Colonic mucosa (tissue), 4 donors: ENCODE measurements at places on chromosomes 2 and 18.

DNA sequence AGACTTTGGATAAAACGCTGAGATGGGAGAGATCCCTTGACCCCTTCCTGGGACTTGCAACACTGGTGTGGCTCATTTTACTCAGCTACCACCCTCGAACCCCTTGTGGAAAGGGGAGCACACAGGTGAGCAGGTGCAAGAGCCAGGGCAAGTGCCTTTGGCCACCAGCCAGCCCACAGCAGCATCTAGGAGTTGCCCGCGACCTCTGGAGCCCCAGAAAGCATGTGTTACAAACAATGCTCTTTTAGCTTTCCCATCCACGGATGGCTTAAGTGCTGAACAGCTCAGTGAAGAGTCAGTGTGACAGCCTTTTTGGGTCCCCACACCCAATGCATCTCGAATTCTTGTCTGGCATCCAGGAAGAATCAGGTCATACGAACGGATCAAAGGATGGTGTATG is 197.8 kb downstream of the MEMO1 start:
- no peak overlapping the region for H3K4me3 ChIP-seq
- H3K27me3 ChIP-seq: no peaks in the 10 kb centered on the region
- no peak overlapping the region for H3K27ac ChIP-seq

DNA sequence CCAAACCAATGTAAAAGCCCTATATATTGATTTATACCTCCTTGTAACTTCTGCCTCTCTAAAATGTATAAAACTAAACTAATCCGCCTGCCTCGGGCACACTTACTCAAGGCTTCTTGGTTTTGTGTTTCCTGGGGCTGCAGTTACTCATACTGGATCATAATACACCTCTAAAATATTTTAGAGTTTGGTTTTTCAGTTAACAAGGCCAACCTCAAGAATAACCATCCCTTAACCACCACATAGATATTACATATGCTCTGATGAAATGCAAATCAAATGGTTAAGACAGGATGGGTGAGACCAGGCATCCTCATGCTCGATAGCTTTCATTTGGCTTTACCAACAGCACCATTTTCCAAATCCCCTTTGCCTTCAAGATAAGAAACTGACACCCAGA is 46.4 kb downstream of the UXS1 start:
- H3K27me3 ChIP-seq: no peaks in the 10 kb centered on the region
- H3K27ac ChIP-seq: no peak overlapping the region
- H3K4me1 ChIP-seq: no peaks in the 10 kb centered on the region
- DNase-seq: no peak

DNA sequence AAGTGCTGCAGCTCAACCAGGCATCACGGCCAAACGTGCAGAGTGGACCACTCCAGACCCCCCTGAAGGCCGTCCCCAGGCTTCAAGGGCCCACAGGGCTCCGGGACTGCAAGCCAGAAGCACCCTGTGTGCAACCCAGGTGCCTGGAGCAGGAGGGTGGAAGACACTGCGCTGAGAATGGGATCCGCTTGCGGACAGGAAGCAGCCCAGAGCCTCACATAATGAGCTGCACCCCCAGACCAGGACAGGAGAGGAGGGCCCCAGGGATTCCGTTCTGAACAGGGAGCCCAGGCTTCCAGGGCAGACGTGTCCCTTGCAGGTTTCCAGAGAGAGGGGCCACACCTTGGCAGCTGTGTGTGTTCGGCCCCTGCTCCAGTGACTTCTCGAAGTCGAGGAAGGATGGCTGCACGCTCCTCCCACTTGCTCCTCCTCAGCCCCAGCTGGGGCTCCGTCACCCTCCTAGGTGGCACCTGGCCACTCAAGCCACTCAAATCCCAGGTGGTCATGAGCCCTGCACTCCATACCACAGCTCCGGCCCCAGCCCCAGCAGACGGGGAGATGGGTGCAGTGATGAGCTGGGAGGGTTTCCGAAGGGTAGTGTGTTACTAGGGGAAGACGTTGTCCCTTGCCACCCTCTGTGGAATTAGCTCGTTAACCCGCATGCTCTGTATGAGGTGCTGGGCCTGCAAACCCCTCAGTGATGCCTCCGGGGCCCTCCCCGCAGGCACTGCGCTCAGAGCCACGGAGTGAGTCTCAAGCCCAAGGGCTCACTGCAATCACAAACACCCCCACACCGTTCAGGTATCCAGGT is 79.2 kb downstream of the NDUFA10 start:
- H3K4me3 ChIP-seq: no peak overlapping the region
- no peak overlapping the region for H3K27ac ChIP-seq
- H3K27me3 ChIP-seq: no peaks in the 10 kb centered on the region

- H3K4me3 ChIP-seq: no peak overlapping the region
- no peaks in the 10 kb centered on the region for H3K27me3 ChIP-seq
- H3K4me1 ChIP-seq: no peaks in the 10 kb centered on the region
- no peak for DNase-seq
These were observed 738.6 kb upstream of the FAM98A start for GRCh38 chr2:34337735-34338134.

DNA sequence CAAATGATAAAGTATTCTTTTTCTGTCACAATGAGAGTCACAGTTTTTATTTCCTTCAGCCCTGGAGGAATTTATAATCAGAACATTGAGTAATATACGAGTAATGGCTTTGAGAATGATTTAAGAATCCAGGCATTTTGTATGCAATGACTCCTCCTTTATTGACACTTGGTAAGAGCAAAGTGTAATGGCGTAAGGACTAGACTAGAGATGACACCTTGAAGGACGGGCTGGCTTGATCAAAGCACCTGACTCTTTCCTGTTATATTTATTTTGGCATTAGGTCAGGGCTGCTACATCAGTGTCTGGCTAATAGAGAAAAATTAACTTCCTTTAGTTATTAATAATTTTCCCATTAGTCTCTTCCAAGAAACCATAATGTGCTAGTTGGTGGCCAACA is 482.4 kb upstream of the GCFC2 start:
- no peak for DNase-seq
- no peaks in the 10 kb centered on the region for H3K4me1 ChIP-seq
- H3K4me3 ChIP-seq: no peak overlapping the region
- H3K27me3 ChIP-seq: no peaks in the 10 kb centered on the region

DNA sequence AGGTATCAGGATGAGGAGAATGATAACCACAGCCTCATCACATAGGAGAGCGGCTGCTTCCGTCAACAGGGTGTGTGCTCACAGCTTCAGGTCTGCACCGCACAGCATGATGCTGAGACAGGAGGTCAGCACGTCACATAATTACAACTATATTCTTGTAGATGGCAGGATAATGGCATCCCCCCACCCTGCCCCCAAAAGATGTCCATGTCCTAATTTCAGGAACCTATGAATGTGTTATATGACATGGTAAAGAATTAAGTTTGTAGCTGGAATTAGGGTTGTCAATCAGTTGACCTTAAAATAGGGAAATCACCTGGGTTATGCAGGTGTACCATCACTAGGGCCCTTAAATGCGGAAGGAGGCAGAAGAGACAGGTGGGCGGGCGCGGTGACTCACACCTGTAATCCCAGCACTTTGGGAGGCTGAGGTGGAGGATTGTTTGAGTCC is 73.9 kb downstream of the ARL4C start:
- DNase-seq: no peak
- no peaks in the 10 kb centered on the region for H3K27me3 ChIP-seq
- H3K4me1 ChIP-seq: peaks cover 6% of the 10 kb centered on the region
- H3K27ac ChIP-seq: no peak overlapping the region
- no peaks in the 10 kb centered on the region for H3K36me3 ChIP-seq
- no peak overlapping the region for H3K4me3 ChIP-seq

DNA sequence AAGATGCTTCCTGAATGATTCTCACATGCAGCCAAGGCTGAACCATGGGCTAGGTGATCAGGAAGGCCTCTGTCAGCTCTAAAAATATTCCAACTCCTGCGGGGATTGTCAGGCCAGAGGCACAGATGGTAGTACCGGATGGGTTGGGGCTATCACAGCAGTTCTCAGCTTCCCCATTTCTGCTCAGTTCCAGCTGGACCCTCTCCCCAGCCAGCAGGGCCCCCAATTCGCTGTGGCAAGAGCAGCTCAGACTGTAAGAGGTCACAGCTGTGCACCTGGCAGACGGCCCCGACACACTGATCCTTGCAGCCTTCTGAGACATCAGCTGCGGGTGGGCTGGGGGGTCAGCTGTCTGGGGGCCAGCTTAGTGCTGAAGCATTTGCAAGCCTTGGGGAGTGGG is 43.6 kb upstream of the TCF7L1 start:
- H3K36me3 ChIP-seq: no peaks in the 10 kb centered on the region
- H3K27ac ChIP-seq: no peak overlapping the region
- H3K27me3 ChIP-seq: no peaks in the 10 kb centered on the region
- DNase-seq: no peak
- H3K4me3 ChIP-seq: no peak overlapping the region

DNA sequence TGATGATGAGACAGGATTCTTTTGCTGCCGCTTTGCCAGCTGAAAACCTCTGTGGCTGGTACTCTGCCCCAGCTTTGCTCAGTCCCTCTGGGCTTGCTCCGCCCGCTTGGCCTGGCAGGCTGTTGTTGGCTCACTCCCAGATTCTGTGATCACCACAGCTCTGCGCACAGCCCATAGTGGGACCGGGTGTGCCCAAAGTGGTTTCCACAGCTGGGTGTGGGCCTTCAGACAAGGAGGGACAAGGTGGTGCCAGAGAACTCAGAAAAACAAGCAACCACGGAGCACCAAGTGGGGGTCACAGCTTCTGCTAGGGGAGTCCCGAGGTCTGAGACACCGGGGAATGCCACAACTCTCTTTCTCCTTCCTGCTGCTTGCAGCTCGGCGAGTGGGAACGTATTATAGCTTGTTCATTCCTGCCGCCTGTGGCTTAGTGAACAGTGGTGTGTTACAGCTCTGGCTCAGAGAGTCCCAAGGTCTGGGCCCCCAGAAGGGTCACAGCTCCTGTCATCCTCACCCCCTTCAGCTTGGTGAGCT is 9.2 kb upstream of the KYNU start:
- H3K27ac ChIP-seq: peak overlapping the region; percentile 38
- DNase-seq: peak; percentile 86
- no peak overlapping the region for H3K4me3 ChIP-seq
- H3K27me3 ChIP-seq: no peaks in the 10 kb centered on the region

- H3K4me1 ChIP-seq: no peaks in the 10 kb centered on the region
- H3K27me3 ChIP-seq: no peaks in the 10 kb centered on the region
- no peaks in the 10 kb centered on the region for H3K36me3 ChIP-seq
- no peak overlapping the region for H3K27ac ChIP-seq
- DNase-seq: no peak
- no peak overlapping the region for H3K4me3 ChIP-seq
These were observed 507.2 kb downstream of the EPHA4 start for GRCh38 chr2:221064880-221065279.

GRCh38 chr2:5617796-5618195 is 74.4 kb upstream of the SOX11 start:
- no peak overlapping the region for H3K27ac ChIP-seq
- no peak for DNase-seq
- H3K27me3 ChIP-seq: no peaks in the 10 kb centered on the region
- H3K36me3 ChIP-seq: no peaks in the 10 kb centered on the region
- H3K4me3 ChIP-seq: no peak overlapping the region

DNA sequence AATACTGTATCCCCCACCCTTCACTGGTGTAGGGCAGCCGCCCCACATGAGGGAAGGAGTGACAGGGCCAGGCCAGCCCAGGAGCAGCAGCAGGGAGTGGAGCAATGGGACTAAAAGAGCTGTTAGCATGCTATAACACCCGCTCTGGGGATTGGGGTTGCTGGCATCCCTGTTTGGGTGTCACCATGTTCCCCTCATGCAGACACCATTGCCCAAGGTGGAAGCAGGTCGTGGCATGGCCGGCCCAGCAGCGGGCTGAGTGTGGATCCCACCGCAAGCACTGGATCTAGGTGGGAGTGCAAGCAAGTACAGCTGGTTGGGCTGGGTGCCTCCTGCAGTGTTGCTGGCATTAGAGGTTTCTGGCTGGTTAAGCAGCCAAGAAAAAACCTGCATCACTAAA is 3.3 kb upstream of the SULT6B1 start:
- no peak overlapping the region for H3K27ac ChIP-seq
- no peak for DNase-seq
- H3K36me3 ChIP-seq: no peaks in the 10 kb centered on the region

GRCh38 chr2:54285451-54285850 is 29.4 kb upstream of the TSPYL6 start:
- no peaks in the 10 kb centered on the region for H3K4me1 ChIP-seq
- no peaks in the 10 kb centered on the region for H3K27me3 ChIP-seq
- no peak overlapping the region for H3K27ac ChIP-seq

DNA sequence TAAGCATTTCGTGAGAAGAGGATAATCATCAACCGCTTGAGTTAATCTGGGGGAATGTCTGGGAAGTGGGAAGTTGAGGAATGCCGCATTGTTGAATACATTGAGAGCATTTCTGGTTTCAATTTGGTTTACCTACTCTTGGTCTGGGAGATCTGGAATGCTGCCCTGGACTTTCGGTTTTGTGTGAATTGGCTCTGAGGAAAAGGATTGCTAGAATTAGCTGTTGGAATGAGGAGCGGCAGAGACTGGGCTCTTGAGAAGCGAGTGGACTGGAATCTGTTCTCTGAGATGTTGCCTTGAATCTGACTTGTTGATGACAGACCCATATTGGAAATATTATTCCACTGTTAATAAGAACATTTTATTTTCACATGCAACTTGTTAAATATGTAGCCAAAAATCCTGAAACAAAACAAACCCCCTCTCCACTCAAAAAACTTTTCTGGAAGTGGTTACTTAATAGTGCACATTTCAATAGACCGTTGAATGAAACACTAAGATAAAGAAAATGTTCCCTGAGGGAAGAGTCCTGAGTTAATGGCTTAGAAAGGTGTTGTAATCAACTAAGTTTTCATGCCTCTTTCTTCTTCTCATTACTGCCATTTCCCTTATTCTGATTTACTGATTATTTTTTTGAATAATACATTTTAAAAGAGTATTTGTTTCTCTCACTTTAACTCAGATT is 50.8 kb downstream of the PTPRM start:
- H3K27me3 ChIP-seq: no peaks in the 10 kb centered on the region
- H3K27ac ChIP-seq: no peak overlapping the region
- H3K4me3 ChIP-seq: no peak overlapping the region
- no peaks in the 10 kb centered on the region for H3K36me3 ChIP-seq
- DNase-seq: peak; percentile 32
- H3K4me1 ChIP-seq: no peaks in the 10 kb centered on the region

DNA sequence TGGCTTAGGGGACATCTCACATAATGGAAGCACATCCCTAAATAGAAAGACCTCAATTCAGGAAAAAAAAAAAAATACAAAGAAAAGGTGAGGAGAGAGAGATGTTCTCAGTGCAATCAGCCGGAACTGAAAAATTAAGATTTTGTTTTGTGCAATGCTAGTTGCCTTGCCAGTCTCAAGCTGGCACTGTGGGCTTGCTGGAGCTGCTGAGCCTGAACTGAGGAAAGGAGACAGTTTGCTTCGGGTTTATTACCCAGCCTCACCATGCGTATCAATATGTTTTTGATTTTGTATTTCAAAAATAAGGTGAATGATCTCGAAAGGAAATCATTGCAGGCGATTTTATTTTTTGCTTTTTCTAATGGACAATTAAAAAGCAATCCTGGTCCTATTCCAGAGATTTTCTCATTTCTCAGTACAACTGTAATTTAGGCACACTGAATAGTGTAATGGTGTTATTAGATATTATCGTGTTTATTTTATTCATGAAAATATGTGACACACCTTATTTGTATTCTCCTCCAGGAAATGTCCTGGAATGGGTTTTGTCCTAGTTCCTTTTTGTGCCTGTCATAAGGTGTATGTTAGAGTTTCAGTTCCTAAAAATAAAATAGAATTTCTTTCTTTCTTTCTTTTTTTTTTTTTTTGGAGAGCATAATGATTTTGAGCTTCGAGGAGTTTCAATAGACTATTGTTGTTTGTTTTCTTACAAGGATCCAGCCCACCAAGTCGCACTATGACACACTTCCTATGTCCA is 72.8 kb upstream of the ZEB2 start:
- no peak overlapping the region for H3K27ac ChIP-seq
- H3K36me3 ChIP-seq: no peaks in the 10 kb centered on the region
- H3K4me3 ChIP-seq: no peak overlapping the region
- no peak for DNase-seq
- no peaks in the 10 kb centered on the region for H3K27me3 ChIP-seq
- no peaks in the 10 kb centered on the region for H3K4me1 ChIP-seq
